ENCODE measurements at places on chromosomes 7 and 10.

DNA sequence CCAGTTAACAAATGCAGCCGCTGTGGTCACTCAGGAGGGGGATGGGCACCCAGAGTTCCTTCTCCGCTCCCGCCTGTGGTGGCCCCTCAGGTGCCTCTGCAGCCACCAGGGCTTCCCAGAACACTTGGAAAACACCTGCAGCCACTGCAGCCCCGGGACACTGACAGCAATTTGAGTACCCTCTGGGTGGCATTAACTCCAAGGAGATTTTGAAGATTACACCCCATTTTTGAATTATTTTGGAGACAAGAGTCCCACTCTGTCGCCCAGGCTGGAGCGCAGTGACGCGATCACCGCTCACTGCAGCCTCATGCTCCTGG lies 32.2 kb downstream of the IL15RA start:
- no peak for DNase-seq

- no peak for DNase-seq
Measured at GRCh38 chr7:112940314-112940732, 146.3 kb downstream of the GPR85 start.

GRCh38 chr10:112953174-112954159 lies 3.4 kb downstream of the TCF7L2 start:
- no peak for DNase-seq

- no peak for DNase-seq
Measured at GRCh38 chr7:156039971-156040677, 227.9 kb upstream of the SHH start.

DNA sequence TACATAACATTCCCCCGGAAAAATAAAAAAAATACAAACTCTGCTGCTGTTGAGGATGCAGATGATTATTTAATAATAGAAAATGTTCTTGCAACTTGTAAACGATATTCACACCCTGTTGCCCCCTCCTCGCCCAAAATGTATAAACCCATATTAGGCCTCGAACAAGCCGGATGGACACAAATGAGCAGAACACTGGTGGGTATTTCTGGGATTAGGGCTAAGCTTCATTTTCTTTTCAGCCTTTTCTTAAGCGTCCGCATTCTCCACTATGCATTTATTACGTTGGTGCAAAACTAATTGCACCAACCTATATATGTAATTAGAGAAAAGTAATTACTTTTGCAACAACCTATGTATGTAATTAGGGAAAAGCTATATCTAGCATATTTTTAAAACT lies 349 bp upstream of the GNG11 start:
- DNase-seq = no peak

DNA sequence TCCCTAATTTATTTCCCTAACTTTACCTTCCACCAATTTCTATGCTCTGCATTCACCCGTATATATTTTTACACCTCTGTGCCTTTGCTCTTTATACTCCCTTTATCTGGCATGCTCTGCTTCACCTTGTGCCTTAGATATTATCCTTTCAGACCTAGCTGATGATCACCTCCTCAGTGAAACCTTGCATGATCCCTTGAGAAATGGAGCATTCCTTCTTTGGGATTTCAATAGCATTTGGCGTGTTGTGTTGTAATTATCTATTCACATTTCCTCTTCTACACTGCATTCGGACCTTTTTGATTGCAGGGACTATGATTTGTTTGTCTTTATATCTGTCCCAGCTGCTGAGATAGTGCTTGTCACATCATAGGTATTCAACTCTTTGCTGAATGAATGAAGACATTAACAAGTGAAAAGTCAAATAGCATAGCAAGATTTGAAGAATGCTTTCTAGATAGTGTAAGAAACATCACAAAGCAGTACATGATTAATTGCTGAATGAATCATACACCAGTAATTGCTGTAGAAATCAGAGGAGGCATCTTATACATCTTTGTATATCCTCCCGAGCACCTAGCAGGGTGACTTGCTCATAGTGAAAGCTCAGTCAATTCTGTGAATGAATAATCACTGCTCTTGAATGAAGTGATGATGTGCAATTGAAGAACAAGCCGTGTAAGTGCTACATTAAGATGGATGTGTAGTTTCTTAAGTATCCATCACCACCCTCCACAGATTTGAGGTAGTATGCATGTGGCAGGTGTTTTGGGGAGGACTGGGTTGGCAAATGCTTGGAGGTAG lies 2.0 kb upstream of the TM9SF3 start:
- peak; percentile 30 for DNase-seq

- no peak for DNase-seq
Measured at GRCh38 chr10:79586933-79587332, 23.8 kb upstream of the SFTPA1 start.

DNA sequence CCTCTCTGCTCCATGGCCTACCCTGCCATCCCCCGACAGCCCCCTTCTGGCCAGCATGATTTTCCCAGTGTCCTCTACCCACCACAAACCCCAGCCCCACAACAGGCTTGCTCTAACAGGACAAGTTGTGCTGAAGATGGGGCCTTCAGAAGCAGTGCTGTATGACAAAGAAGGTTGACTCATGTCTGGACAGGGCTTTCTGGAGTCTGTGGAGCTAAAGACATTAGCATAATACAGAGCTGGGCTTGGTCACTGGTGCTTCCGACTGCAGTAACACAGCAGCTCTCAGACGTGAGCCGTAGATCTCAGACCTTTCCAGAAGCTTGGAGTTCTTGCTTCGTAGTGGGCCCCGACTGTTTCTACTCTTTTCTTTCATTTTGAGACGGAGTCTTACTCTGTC lies 100.5 kb downstream of the GTF2IRD1 start:
- no peak for DNase-seq

DNA sequence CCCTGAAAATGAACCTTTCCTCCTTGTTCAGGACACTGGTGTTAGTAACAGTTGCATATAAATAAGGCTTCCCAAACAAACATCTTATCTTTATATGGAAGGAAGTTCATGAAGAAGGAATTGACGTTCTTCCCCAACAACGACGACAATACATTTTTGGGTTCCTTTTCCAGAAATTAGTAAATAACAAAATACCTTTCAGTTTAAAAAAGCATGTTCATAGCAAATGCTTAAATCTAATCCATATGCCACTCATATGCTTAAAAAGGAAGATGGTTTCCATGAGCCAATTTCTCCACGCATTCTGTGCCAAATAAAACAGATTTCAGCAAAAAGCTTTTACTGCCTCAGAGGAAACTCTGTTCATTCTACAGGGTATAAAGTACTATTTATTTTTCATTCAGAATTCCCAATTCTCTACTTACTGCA lies 182.6 kb downstream of the COBL start:
- no peak for DNase-seq

- no peak for DNase-seq
Measured at GRCh38 chr10:88156341-88156740, 292.9 kb downstream of the PTEN start.

DNA sequence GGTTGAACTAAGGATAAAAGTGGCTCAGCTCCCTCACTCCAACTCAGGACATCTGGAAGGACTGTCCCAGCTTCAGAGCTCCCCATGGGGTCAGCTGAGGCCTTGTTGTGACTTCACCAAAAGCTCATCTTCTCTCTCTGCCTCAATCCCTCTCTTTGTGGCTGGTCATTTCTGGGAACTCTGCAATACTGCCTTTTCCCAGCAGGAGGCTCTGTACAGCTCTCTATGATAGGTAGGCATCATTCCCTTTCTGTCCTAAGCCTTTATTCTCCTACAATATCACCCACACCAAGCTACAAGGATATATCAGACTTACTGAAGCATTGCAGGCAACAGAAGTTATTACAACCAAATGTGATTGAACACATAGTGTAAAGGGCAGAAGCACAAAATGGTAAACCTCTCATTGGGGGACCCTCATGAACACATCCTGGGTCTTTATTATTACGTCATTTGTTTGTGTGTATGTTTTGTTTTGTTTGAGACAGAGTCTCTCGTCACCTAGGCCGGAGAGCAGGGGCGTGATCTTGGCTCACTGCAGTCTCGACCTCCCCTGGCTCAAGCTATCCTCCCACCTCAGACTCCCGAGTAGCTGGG lies 36.7 kb upstream of the PRPS1L1 start:
- no peak for DNase-seq
